ENCODE measurements at places on chromosomes 7 and 10. TPM values are rescaled to one million over a fixed set of nuclear protein-coding genes. Genes with fewer than 3 reads are reported as not detected.
A peak's percentile ranks its signal among the peaks of the same experiment; 100 is the strongest.

The KCP gene
- total RNA-seq, result 0.13 TPM

The SPDYE8 gene
- not detected for total RNA-seq

The GARIN1A gene
- 0.63 TPM for total RNA-seq

GRCh38 chr10:63899673-63900300 is 378.6 kb downstream of the REEP3 start:
- DNase-seq, result no peak

GRCh38 chr7:88312061-88312663 is 5.5 kb upstream of the STEAP4 start:
- DNase-seq, result peak; percentile 77

DNA sequence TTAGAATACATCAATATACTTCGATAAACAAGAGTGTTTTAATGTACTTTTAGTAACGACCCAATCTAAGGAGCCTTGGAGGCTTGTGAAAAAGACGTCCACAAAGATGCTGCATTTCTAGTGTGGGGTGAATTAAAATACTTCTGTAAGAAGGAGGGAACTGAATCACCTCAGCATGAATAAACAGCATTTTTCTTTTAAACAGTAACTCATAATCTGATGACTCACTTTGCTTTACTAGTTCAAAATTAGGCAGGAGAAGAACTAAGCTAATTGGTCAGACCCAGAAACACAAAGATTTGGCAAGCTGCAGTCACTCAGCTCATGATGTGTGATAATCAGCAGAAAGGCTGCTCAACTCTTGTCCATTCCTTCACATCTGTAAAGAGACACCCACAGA is 24.2 kb downstream of the NCOA4 start:
- peak; percentile 50 for DNase-seq

- no peak for DNase-seq
These were observed 106.1 kb downstream of the MAD1L1 start for GRCh38 chr7:2126621-2127020.

DNA sequence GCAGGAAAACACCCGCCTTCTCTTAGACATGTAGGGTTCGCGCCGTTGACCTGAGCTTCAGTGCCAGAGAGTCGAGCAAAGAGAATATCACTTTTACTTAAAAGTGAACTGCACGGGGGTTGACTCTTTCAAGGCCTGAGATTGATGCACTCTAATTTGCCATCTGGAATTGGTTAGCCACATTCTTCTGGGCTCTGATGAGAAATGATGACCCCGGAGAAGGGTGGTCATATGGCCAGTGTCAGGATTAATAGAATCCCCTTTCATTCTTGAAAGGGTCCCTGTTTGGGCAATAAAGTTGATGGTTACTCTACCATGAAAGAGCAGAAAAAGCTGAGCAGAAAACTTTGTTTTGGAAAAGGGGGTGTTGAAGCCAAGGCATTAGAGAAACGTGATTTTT is 31.2 kb downstream of the GRK5 start:
- no peak for DNase-seq
